ENCODE measurements at places on chromosomes 6 and 20. TPM values are rescaled to one million over a fixed set of nuclear protein-coding genes. Genes with fewer than 3 reads are reported as not detected.

RANBP9 gene
- 90.5 TPM for total RNA-seq

BTN1A1 gene
- total RNA-seq: not detected

C4B gene
- 9.2 TPM for total RNA-seq

PREX1 gene
- total RNA-seq: 21.1 TPM

GTF2H4 gene
- 20.0 TPM for total RNA-seq

Data from occipital lobe (tissue), 3 donors.